ENCODE measurements at places on chromosomes 11 and 22.
A peak's percentile ranks its signal among the peaks of the same experiment; 100 is the strongest.

DNA sequence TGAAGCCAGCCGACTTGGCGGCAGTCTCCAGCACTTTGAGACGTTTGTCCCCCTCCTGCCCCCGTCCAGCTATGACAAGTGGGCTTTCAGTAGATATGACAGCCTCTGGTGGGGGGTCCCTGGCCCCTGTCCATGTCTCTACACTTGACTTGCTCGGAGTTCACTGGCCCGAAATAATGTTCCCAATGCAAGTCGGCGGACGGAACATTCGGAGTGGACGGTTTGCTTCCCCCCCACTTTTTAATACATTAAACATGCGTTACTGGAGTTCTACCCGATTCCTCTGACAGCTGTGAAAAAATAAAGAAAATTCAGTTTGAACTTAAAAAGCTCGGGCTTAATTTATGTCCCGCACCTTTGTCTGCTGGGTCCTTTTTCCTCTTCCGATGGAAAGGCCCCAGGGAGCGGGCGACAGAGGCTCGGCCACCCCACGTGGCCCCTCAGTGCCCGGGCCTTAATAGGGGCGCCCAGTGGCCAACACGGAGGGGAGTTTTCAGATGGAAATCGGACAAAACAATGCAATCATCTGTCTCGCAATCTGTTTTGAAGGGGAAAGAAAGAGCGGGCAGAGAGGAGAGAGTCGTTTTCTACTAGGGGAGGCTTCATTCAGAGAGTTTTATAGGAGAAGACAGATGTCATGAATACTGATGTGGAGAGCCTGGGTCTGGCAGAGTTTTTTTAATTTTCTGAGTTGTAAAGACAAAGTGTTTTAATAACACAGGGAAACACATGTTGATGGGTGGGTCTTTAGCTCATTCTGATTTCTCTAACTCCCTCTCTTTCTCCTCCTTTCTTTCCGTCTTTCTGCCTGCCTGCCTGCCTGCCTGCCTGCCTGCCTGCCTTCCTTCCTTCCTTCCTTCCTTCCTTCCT lies 50.2 kb downstream of the SMIM38 start:
- no peak for DNase-seq

GRCh38 chr11:12287374-12288211 lies 89.8 kb upstream of the PARVA start:
- peak; percentile 82 for DNase-seq

DNA sequence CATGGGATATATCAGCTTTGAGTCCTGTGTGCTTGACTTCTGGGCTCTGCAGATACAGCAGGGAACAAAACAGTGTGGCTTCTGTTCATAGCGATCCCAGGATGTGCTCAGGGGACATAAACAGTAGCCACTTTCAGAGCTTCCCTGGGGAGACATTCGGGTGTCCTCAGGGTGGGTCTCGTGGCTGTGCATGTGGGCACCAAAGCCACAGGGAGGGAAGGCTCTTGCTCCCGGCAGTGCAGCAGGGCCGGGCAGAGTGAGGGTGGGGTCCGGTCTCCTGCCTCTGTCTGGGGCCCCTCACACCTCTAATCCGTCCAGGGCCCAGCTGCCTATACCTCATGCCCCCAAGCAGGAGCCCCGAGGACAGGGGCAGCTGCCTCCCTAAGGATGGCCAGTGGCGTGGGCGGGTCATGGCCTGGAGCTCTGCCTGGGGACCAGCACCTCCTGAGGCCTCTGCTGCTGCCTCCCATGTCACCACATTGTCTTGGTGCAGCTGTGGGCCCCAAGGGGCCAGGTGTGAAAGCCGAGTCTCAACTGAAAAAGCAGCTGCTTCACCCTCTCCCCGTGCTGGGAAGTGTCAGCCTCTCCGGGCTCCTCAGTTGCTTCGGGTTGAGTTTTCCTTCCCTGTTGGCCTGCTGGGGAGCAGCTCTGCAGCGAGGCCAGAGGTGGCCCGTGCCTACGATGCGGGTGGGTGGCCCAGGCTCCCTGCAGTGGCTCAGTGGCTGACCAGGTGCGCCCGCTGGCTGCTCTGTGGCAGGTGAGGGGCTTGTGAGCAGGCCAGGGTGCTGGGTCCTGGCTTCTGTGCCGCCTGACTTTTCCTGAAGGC lies 3.8 kb downstream of the TPCN2 start:
- no peak for DNase-seq

DNA sequence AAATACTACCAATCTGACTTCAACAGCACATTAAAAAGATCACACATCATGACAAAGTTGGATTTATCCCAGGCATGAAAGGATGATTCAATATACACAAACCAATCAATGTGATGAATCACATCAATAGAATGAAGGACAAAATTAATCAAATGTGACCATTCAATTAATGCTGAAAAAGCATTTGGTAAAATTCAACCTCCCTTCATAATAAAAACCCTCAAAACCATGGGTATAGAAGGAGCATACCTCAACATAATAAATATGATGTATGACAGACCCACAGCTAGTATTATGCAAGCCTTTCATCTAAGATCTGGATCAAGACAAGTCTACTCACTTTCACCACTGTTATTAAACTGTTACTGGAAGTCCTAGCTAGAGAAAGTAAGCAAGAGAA lies 921.7 kb upstream of the RAG2 start:
- DNase-seq, result no peak

DNA sequence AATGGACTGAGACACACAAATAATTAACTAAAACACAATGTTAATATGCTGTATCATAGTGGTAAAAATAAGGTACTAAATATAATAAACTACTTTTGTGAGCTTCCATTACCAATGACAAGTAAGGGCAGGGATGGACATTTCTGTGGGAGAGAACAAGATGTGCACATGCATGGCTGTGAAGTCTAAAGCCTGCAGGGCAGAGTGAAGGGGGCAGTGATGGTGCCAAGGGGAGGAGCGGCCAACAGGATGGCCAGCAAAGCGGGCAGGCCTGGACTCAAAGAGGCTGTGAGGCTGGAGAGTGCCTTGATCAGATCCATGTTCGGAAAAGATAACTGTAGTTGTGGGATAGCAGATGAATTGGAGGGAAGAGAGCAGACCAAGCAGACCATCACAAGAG lies 12.5 kb downstream of the DESI1 start:
- no peak for DNase-seq

DNA sequence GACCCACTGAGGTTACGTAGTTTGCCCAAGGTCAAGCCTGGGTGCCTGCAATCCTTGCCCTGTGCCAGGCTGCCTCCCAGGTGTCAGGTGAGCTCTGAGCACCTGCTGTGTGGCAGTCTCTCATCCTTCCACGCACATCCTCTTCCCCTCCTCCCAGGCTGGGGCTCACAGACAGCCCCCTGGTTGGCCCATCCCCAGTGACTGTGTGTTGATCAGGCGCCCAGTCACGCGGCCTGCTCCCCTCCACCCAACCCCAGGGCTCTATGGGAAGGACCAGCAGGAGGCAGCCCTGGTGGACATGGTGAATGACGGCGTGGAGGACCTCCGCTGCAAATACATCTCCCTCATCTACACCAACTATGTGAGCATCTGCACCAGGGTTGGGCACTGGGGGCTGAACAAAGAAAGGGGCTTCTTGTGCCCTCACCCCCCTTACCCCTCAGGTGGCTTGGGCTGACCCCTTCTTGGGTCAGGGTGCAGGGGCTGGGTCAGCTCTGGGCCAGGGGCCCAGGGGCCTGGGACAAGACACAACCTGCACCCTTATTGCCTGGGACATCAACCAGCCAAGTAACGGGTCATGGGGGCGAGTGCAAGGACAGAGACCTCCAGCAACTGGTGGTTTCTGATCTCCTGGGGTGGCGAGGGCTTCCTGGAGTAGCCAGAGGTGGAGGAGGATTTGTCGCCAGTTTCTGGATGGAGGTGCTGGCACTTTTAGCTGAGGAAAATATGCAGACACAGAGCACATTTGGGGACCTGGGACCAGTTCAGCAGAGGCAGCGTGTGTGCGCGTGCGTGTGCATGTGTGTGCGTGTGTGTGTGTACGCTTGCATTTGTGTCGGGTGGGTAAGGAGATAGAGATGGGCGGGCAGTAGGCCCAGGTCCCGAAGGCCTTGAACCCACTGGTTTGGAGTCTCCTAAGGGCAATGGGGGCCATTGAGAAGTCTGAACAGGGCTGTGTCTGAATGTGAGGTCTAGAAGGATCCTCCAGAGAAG lies 1.6 kb downstream of the GSTP1 start:
- DNase-seq, result no peak

DNA sequence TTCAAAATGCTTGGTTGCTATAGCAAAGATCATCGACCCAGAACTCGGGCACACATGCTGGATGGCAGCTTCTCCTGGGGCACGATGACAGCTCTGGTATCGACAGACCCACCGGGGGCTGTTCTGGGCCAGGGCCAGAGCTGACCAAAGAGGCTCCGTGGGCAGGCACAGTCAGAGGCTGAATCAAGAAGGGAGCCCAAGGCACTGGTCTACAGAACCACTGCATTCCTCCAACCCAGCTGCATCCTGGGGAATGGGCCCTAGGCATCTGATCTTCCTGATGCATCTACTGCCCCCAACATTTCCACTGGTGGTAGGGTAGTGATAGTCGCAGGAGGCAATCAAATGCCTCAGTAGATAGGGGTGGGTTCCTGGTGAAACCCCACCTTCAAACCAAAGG lies 470.3 kb downstream of the TBC1D22A start:
- DNase-seq, result no peak

DNA sequence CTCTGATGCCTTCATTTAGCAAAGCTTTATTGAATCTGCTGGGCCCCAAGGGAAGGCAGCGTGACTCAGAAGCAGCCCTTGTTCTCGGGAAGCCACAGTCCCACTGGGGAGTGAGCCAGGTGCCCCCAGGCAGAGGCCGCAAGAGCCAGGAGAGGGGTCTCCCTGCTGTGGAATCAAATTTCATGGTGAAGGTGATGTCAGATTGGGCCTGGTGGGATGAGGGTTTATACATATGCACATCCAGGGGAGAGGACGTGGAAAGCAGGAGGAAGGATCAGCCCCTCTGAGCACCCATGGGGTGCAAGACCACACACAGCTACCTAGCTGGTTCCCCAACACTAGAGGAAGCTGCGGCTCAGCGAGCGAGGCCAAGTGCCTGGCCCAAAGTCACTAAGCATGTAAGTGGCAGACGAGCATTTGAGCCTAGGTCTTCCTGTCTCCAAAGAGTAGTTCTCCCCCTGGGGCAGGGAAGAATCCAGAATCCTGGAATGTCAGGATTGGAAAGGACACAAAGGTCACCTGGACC lies 2.0 kb downstream of the SYNGR1 start:
- DNase-seq, result no peak

- peak; percentile 91 for DNase-seq
Measured at GRCh38 chr22:22357024-22357883, 112.7 kb downstream of the VPREB1 start.

DNA sequence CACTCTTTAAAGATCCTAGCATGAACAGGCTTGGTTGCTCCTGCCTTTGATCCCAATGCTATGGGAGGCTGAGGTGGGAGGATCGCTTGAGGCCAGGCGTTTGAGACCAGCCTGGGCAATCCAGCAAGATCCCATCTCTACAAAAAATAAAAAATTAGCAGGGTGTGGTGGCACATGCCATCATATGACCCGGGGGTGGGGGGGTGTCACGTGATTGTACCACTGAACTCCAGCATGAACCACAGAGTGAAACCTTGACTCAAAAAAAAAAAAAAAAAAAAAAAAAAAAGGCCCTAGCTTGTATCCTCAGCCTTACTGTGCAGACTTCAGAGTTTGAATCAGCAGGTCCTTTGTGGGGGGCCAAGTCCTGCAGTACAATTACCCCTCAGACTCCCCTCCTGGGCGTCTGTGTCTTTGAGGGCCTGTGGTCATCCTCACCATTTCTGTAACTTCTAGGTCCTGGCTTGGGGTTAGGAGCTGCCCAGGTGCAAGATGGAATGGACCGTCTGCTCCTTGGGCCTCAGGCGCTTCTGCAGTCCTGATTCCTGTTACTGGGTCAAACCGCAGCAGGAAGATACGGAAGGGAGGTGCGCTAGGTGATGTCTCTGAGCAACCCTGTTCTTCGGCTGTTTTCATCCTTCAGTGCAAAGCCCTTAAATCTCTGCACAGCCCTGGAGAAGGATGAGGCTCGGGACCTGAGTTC lies 208.1 kb downstream of the CTTN start:
- DNase-seq, result no peak

GRCh38 chr22:22692707-22693530 lies 48.5 kb downstream of the GGTLC2 start:
- DNase-seq, result peak; percentile 55

DNA sequence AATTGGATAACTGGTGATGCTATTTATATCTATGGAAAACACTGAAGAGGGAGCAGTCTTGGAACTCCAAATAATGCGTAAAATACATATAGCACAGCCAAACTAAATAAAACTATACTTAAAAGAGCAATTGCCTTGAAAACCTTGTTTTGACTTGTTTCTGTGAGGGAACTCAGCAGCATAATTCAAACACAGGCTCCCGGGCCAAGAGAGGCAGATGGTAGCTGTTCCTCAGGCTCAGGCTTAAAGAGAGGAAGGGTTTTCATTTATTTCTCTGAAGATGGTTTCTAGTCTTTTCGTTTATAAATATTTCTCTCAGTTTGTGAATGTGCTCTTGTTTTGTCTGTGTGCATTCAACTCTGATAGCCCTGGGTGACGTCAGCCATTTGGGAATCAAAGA lies 82.4 kb downstream of the FANCF start:
- no peak for DNase-seq

- peak; percentile 78 for DNase-seq
Measured at GRCh38 chr11:8168485-8169257, at the start of gene RIC3. RIC3 (minus strand) TSS chr11:8169025; CDS start chr11:8168989, 36 bp downstream.

- DNase-seq, result no peak
Measured at GRCh38 chr11:106415510-106415909, 338.0 kb downstream of the AASDHPPT start.

GRCh38 chr11:95229199-95229992 lies 1.6 kb downstream of the SESN3 start:
- no peak for DNase-seq

GRCh38 chr11:64355078-64355940 lies 3.7 kb upstream of the RPS6KA4 start:
- peak; percentile 83 for DNase-seq

DNA sequence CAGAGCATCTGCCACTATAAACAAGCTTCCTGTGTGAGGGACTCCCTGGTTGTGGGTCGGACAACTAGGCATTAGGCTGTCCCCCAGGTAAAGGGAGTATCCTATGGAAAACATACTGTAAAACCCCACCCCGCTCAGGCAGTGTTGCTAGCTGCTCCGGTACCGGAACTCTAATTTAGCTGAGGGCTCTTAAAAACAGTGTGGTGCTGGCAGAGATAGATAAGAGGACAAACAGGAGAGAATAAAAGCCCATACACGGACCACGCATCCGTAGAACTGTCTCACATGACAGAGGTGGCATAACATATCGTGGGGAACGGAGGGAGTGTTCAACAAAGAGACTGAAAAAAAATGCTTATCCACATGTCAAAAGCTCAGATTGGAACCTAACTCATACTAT lies 3.4 kb upstream of the MOGAT2 start:
- DNase-seq, result no peak

Data from neural progenitor cell (in vitro differentiated cells).